ENCODE measurements at places on chromosomes 12 and 14.

GRCh38 chr12:52023182-52023975 lies 16.6 kb downstream of the TAMALIN start:
- DNase-seq = no peak

- DNase-seq = no peak
Observed at GRCh38 chr12:6827982-6828780, at the start of gene P3H3. P3H3 (plus strand) TSS chr12:6828407; CDS start chr12:6828441, 34 bp downstream.

GRCh38 chr12:110403976-110404682 lies 621 bp upstream of the ANAPC7 start:
- no peak for DNase-seq

GRCh38 chr12:55172686-55173085 lies 46.5 kb downstream of the OR9K2 start:
- DNase-seq = no peak
